Activated CD4-positive, alpha-beta T cell treated with anti-CD3 and anti-CD28 coated beads for 48 hours (primary cell): ENCODE measurements at places on chromosomes 1 and 21.

DNA sequence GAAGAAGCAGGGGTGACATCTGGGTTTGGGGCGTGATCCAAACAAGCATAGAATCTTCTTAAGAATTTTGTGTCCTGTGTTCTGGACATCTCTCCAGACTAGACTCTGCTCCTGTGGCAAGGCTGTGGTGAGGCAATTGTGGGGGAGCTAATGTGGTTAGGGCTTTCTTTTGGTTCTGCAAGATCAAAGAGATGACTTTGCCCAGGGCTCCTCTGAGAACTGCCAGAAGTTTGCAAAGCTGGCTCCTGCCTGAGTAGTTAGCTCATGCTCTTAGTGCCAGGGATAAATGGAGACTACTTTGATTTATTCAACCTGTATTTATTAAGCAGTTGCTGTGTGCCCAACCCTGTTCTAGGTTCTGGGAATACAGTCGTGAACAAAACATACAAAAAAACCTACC, 34.0 kb upstream of the CRNN start:
- no peak for DNase-seq

GRCh38 chr1:86183810-86184209, 27.2 kb upstream of the COL24A1 start:
- no peak for DNase-seq

GRCh38 chr1:8780405-8780804, 37.0 kb downstream of the RERE start:
- no peak for DNase-seq

GRCh38 chr1:174841747-174842146, 158.0 kb upstream of the CACYBP start:
- no peak for DNase-seq

DNA sequence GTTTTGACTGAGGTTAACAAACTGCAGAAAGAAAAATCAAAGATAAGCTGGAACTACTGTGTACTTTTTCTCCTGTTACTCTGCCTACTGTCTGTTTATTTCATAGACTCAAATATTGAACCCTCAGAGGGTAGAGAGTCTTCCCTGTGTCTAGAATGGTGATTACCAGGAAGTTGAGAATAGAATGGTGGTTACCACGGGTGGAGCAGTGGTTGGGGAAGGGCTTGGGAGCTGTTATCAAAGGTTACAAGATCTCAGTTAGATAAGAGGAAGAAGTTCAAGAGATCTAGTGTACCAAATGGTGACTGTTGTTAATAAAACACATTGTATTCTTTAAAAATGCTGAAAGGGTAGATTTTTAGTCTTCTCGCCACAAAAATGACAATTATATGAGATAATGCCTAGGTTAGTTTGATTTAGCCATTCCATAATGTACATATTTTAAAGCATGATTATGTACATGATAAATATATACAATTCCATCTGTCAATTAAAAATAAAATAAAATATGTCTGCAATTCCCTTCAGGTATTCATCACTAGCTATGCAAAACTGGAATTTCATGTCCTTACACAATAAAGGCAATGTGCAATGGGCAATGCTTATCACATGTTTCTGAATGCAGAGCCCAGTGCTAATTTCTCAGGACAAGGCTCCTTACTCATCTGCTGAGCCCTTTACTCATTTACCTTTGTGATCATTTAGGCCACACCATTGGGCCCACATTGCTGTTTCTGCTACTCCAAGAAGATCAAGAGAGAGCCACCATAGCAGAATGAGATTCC, 474.3 kb upstream of the CAMK1G start:
- no peak for DNase-seq

DNA sequence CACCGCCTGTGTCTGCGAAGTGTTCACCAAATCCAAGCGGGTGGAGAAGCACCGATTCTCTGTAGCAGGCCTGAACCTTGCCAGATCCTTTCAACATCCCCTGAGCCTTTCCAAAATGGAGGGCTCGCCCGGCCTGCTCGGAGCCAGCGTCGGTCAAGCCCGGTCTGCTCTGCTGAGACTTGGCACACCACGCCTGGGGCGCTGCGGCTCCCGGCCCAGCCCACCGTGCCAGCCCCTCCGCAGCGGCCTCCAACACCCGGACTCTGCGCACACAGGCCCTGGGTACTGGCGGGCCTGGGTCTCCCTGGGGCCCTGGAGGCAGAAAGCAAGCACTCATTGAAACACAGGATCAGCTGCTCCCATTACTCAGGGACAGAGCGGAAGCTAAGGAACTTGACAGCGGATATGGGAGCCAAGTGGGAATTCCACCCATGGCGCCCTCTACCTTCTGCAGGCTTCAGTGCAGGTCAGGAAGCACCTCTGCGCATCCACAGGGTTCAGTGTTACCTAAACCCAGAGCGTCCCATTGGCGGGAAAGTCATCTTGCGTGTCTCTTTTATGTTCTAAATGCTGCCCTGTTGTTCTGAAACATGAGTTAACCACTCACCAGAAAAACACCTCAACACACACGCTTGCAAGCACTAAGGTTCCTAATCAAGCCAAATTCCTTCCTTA, 159.9 kb downstream of the ZBTB18 start:
- DNase-seq: no peak

DNA sequence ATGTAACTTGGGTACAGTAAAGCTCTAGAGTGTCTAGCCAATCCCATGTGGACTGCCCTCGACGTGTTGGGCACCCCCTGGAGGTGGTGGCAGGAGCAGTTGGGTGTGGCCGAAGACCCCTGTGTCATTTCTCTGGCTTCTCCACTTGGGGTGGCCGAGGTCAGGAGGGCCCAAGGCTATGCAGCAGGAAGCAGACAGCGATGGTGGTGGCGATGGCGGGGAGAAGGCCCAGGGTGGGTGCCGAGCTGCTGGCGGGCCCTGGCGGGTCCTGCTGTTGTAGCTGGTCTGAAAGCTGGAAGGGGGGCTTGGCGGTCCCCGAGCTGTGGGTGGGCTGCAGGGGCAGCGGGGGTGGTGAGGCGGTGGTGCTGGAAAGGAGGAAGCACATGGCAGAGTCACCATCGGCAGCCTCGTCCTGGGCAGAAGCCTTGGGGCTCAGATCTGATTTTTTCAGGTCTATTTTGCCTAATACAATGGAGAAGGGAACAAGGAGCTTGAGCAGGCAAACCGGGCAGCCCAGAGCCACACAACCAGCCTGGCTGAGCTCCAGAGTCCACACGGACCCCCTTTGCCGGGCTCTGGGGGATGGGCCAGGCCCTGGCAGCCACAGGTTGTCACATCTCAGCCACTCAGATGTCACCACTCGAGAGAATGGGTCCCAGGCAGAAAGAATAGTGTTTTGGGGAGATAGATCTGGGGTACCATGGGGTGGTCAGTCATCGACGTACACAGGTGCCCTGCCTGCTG, 231.3 kb downstream of the TRABD2B start:
- DNase-seq: no peak
